ENCODE measurements at places on chromosomes 12 and 14.

GRCh38 chr12:8681129-8681884 is 16.5 kb upstream of the RIMKLB start:
- no peak for DNase-seq

DNA sequence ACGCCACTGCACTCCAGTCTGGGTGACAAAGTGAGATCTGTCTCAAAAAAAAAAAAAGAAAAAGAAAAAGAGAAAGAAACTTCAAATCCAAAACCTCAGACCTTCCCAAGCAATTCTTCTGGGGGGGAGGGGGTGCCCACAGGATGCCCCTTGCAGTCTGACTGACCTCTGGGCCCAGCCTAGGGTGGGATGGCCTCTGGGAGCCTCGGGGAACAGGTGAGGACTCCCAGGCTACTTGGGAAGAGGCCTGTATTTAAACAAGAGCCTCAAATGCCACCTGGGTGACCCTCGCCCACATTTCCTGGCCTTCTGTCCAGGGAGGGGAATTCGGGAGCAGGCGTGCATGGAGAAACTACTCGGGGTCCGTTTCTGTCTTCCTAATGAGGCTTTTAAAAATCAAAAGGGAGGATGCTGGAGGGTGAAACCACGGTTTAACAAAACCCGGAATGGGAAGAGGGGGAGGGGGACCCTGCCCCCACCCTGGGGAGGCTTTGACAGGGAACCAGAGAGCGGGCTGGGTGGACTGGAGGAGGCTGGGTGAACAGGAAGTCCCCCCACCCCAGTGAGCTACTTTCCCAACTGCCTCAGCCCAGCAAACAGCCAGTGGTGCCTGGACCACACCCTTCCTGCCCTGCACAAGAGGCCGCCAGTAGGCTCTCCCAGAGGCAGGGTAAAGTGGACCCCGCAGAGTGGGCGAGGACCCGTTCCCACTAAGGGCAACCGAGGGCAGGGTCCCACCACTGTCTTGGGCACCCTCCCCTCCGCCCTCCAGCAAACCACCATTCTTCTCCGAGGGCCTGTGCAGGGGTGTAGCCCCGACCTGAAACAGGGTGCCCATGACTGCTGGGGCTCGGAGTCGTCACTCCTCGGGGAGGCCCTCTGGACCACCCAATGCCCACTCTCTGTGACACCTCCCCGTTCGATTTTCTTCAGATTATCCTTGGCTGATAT is 1.5 kb upstream of the FBRSL1 start:
- no peak for DNase-seq

DNA sequence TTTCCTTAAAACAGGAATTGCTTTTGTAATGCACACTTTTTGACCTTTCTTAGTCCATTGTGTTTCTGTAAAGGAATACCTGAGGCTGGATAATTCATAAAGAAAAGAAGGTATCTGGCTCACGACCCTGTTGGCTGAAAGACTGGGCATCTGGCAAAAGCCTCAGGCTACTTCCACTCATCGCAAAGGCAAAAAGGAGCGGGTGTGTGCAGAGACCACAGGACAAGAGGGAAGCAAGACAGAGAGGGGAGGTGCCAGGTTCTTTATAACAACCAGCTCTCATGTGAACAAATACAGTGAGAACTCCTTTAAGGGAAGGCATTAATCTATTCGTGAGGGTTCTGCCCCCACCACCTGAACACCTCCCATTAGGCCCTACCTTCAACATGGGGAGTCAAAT is 182.1 kb downstream of the C12orf50 start:
- no peak for DNase-seq

DNA sequence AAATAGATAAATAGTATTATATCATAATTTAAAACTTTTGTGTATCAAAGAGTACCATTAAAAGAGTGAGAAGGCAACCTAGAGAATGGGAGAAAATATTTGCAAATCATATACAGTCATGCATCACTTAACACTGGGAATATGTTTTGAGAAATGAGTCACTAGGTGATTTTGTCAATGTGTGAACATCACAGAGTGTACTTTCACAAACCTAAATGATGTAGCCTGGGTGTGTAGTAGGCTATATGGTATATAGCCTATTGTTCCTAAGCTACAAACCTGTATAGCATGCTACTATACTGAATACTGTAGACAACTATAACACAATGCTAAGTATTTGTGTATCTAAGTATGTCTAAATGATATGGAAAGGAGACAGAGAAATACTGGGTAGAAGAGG is 48.0 kb upstream of the ARID2 start:
- DNase-seq = no peak

- no peak for DNase-seq
Observed at GRCh38 chr12:46212108-46212982, 56.5 kb downstream of the SLC38A1 start.

GRCh38 chr12:92717202-92717601 is 14.4 kb downstream of the PLEKHG7 start:
- DNase-seq = no peak

Data from NCI-H446 treated with DMSO at 0.1 percent for 48 hours (cell line).